WTC11 (cell line): ENCODE measurements at places on chromosomes 13 and 19.

GRCh38 chr13:98856983-98857382 lies 104.5 kb upstream of the SLC15A1 start:
- DNase-seq, result no peak

GRCh38 chr19:49786376-49786820 lies 19.6 kb downstream of the AP2A1 start:
- no peak for DNase-seq

- DNase-seq, result no peak
Observed at GRCh38 chr19:8640402-8641004, 10.1 kb downstream of the NFILZ start.

DNA sequence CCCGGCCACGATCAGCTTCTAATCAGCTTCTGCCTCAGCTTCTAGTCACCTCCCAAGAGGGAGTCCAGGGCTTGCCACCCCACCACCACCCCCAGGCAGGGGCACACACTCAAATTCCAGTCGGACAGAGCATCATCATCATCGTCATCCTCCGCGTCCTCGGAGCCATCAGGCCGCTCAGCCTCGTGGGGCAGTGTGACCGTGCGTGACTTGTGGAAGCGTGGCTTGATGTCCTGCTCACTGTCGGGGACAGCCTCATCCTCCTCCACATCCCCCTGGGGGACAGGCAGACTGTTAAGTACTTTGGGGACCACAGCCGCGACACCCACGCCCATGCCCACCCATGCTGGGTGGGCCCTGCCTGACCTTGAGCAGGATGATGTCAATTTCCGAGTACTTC lies 12.5 kb downstream of the TNPO2 start:
- DNase-seq, result no peak

DNA sequence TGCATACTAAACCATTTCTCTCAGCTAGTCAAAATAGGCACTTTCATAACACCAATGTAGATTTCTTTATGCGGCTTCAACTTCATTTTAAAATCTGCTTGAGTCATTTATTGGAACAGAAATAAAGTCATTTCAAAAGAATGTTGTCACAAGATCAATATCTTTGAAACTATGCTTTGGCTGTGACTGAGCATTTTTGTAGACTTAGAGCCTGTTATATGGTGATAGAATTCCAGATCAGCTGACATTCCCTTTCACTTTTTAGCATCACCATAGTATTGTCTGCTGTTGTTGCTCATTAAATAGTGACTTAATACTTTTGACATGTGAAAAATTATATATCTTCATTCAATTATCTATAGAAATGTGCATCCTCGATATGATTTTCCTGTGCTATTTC lies 279.2 kb upstream of the PRR20A start:
- no peak for DNase-seq

DNA sequence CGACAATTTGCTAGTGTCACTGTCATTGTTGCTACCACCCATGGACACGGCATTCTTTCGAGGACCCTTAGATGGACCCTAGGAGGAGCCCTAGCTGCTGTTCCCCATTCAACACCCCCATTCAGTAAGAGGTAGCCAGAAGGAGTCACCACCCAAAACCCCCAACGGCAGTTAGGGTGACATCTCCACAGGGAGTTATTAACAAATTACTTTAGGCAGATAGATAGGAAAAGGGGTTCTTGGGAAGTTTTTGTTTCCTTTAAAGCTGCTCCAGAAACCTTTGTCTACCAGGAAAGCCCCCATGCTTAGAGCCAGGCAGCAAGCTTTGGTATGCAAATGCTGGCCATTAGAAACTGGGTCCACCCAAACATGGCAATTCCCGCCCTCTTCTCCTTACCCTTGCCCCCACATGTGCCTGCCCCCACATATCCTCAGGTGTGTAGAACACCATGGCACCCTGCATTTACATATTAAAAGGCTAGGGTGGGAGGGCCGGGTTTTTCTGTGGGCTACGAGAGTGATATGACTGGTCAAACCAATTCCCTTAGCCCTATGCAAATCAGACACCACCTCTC lies 190.9 kb downstream of the SLITRK6 start:
- peak; percentile 21 for DNase-seq

GRCh38 chr13:90070837-90071525 lies 1276.5 kb upstream of the MIR17HG start:
- no peak for DNase-seq

GRCh38 chr13:85108356-85108755 lies 690.9 kb downstream of the SLITRK6 start:
- DNase-seq, result no peak
